Neuronal stem cell (in vitro differentiated cells): ENCODE measurements at places on chromosomes 11 and 22.

DNA sequence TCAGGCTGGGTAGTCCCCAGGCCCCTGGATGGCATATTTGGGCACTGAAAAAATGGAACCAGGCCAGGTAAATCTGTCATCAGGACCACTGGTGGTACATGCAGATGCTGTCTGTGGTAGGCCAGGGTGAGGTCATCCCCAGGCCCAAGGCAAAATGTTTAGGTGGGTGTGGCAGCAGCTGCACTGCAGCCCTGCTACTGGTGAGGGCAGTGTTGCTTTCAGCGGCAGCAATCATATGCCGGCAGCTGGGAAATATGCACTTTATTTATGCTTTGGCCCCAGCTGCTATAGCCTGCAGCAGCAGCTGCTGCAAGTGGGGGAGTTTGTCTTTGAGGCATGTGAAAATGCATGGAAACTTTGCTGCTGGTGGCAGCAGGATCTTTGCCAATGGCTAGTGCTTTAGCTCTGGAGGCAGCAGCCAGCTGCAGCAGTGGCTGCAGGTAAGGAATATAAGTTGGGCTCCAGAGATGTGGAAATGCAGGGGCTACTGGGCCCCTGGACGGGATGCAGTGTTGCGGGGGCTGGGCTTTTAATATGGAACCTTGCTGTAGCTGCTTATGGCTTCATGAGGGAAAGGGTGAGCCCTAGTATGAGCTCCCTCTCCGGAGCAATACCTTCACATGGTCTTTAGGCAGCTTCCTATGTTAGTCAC, 365.7 kb upstream of the CADM1 start:
- no peak for DNase-seq

DNA sequence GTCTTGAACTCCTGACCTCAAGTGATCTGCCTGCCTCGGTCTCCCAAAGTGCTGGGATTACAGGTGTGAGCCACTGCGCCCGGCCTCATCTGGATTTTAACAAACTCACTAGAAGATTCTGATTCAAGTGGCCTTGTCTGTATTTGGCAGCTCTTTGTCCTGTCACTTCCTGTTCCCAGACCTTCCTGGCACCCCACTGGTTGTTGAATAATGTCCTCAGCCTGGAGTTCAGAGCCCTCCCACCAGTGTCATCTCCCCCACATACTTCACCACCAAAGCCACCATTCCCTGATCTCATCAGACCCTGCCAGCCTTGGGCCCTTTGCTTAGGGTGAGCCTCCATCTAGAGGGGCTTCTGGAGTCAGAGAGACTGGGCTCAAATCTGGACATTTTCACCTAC, 3.3 kb downstream of the PELI3 start:
- DNase-seq = no peak

DNA sequence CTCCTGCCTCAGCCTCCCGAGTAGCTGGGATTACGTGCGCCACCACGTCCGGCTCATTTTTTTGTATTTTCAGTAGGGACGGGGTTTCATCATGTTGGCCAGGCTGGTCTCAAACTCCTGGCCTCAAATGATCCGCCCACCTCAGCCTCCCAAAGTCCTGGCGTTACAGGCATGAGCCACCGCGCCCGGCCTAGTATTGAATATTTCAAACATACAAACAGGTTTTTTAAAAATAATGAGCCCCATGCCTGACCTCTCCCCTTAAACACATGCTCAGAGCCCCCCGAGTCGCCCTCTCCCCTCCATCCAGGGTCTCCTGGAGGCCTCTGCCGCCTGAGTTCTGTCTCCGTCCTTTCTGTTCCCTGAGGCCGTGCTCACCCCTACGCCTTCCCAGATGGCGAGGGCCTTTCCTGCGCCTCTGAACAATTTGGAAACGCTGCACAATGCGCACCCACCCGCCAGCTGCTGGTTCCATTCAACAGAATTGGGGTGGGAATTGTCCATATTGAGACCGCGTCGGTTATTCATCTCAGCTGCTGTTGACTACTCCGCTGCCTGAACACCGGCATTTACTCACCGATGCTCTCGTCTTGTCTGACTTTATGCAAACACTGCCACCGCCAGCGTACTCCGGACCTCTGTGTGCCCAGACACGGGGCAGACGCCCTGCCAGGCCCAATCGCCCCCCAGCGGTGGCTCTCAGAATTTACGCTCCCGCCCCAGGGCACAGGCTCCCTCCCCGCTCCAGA, 13.6 kb upstream of the RNH1 start:
- DNase-seq = no peak

GRCh38 chr11:45683271-45684058, 18.0 kb upstream of the CHST1 start:
- DNase-seq = no peak

DNA sequence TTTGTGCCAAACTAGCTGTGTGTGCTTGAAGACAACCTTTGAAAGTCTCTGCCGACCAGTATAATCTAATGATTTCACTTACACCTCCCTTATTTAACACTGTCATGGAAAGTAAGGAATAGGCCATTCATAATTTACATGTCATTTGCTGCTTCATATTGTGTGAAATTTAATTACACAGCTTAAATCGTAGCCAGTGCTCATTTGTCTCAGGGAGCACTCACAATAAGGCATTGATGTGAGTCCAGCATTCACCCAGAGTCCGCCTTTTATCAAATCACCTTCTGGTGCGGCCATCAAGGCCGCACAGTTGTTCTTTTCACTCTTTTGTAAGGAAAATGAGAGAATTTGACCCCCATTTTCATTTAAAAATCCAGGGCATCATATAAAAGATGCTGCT, 46.9 kb downstream of the PAX6 start:
- no peak for DNase-seq

- no peak for DNase-seq
These were observed 558.4 kb downstream of the METTL15 start for GRCh38 chr11:28666632-28667031.

DNA sequence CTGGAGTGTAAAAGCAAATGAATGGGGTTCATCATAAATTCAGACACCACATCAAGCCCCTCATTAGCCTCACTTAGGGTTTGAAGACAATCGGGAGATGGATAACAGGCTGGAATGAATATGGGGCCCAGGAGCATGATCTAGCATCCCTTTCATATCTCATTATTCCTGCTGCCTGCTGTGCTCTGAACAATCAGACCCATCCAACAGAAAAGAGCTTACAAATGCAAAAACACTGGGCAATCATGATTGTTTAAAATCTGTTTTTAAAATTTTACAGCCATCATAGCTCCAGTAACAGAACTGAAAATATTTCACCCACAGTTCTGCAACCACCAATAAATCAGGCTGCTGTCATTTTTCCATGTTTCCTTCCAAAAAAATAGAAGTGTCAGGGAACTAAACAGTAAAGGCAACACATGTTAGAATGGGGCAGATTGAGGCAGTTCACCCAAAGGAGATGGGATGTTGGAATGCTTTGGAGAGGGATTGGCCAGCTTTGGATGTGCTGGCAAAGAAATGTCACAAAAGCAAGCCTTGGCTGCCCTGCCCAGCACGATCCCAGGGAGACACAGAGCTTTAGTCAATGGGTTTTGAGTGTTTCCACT, 47.8 kb upstream of the BMAL1 start:
- no peak for DNase-seq

DNA sequence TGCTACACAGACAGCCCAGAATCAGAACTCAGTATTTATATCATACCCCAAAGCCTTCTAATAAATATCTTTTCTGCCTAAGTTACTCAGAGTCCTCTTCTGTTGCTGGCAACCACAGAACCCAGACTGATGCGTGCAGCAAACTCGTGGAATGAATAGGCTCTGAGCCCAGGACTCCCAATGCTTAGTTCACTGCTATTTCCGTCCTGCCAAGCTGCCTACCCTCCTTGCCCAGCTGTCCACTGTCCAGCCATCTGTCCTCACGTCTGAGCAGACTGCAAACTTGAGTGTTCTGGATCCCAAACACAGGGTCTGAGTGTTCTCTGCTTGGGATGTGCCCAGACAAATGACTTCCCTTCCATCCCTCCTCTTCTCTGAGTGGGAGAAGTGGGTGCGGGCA, 19.4 kb downstream of the PTPN5 start:
- DNase-seq = no peak

DNA sequence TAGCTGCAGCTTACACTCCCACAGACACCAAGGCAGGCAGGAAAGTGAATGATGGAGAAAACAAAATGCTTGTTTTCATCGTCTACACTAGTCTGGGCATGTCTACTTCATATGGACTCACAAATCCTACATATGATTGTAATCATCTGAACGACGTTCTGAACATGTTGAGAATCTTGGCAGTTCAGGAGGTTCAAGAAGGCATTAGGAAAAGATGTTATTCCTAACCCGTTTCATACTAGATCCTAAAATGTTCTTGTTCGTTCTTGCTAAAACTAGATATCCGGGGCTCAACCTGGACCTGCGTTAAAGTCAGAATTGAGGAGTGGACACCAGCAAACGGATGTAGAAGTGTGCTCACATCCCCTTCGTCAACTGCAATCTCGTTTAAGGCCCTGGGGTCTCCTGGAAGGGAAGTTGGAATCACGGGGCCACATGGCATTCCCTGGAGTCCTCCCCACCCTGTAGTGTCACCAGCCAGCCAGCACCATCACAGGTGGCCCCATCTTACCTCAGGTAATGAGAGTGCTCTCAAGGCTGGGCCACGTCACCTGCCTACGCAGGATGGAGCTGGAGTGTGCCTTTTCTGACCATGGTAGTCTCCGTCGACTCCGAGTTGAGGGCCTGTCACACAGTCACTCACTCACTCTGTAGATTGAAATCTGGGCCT, 37.3 kb downstream of the C11orf58 start:
- DNase-seq = no peak

GRCh38 chr11:61793083-61793828, 545 bp downstream of the FEN1 start:
- DNase-seq = no peak

GRCh38 chr11:65558002-65558929, at the start of gene LTBP3:
Gene LTBP3, minus strand, starts transcription at chr11:65558359. Its CDS starts 400 bp downstream, at chr11:65557959.
- DNase-seq = no peak

GRCh38 chr11:121696177-121696871, 243.6 kb upstream of the SORL1-AS1 start:
- no peak for DNase-seq

DNA sequence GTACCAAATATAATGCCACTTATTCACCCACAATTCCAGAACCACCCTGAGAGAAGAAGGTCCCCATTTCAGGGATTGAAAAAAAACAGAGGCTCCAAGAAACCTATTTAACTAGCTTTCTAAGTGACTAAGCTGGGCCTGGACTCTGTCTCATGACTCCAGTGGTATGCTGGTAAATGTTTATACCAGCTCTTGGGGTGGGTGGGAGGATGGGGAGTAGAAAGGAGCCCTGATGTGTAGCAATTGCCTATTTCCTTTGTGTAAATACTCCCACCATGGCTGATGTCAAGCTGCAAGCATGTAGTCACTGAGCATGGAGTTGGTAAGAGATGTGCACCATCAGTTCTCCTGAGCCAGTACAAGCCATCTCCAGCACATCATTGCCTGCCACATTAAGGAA, 2.8 kb downstream of the PRG3 start:
- DNase-seq = no peak

- DNase-seq = no peak
These were observed 36.3 kb upstream of the JAM3 start for GRCh38 chr11:134032501-134033091.

DNA sequence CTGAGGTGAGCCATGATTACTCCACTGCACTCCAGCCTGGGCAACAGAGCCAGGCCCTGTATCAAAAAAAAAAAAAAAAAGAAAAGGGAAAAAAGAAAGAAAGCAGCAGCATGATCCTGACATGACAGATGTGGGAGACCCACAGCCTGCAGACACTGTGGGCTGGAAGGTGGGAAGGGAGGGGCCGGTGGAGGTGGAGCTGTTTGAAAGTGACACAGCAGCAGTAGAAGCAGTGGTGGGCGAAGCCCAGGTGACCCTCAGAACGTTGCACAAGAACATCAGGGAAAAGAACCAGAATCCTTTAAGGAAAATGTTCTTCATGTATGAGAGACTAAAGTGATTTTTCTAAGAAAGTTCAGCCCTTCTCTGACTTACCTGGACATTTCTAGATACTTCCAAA, 26.3 kb upstream of the SCGB1A1 start:
- DNase-seq = no peak

- DNase-seq = no peak
These were observed 5.8 kb upstream of the NUP50 start for GRCh38 chr22:45157907-45158306.

DNA sequence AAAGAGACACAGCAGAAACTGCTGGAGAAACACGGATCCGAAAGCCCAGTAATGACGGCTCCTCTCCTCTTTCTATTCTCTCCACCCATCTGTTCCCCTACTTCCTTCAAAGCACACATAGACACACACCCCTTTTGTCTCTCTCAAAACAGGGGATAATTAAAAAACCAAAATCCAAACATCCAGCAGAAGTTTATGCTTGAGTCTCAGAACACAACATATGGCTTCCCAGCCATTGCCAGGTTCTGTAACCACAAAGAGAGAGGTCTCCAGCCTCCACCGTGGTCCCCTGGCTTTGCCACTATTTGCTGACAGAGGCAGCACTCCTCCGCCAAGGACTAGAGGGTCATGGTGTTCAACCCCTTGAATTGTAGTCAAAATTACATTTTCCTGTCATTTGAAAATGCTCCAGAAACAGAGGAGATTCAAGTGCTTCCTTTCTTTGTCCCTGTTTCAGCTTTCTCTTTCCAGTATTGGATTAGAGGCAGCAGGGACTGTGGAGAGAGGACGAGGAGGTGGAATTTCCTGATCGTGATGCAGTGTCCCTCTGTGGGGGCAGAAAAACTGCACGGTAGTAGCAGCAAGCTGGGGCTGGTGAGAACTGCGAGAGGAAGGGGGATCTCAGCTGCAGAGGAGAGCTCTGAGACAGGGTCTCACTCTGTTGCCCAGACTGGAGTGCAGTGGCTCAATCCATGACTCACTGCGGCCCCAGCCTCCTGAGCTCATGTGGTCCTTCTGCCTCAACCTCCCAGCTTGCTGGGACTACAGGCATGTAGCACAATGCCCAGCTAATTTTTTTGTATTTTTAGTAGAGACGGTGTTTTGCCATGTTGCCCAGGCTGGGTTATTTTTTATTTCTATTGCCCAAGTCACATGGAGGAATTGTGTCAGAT, 60.3 kb downstream of the UBASH3B start:
- no peak for DNase-seq

DNA sequence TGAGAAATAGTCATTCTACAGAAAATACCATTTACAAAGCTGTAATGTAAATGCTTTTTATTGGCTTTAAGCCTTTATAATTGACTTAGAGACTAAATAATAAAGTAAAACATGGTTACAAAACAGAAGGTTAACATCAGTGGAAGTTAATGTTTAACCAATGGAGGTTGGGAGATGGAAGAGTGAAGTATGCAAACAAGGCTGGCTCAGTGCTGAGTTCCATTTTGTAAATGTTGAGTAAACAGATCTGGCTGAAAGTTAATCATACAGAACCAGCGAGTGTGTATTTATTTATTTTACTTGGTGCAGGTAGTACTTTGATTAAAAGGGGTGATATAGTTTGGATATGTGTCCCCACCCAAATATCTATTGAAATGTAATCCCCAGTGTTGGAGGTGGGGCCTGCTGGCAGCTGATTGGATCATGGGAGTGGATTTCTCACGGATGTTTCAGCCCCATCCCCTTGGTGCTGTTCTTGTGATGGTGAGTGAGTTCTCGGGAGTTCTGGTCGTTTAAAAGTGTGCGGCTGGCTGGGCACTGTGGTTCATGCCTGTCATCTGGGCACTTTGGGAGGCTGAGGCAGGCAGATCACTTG, 827.4 kb downstream of the OPCML start:
- no peak for DNase-seq

GRCh38 chr11:87356428-87356827, 318.7 kb downstream of the TMEM135 start:
- DNase-seq = no peak

GRCh38 chr11:68012843-68013610, 2.9 kb downstream of the ALDH3B1 start:
- DNase-seq = no peak
